ENCODE measurements at places on chromosomes 5 and 9. TPM values are rescaled to one million over a fixed set of nuclear protein-coding genes. Genes with fewer than 3 reads are reported as not detected.

DNA sequence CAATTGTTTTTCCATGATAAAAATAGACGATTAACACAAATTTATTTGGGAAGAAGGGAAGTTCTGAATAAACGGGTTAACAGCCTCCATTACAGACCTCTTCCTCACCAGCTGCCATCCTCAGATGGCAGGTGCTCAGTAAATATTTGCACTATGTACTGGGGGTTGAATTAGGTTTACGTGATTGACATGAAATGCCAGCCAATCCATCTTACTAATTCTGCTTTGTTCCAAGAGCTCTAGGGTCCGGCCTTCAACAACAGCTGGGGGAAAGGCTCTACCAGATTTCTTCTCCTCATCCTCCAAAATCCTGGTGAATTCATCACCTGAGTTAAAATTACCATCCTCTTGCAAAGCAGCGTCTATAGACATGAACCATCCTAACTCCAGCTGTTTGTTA lies 104.6 kb downstream of the MTX3 start:
- no peaks in the 10 kb centered on the region for H3K4me1 ChIP-seq
- no peak for DNase-seq
- no peaks in the 10 kb centered on the region for H3K36me3 ChIP-seq
- H3K27ac ChIP-seq, result no peak overlapping the region
- no peak overlapping the region for H3K4me3 ChIP-seq

DNA sequence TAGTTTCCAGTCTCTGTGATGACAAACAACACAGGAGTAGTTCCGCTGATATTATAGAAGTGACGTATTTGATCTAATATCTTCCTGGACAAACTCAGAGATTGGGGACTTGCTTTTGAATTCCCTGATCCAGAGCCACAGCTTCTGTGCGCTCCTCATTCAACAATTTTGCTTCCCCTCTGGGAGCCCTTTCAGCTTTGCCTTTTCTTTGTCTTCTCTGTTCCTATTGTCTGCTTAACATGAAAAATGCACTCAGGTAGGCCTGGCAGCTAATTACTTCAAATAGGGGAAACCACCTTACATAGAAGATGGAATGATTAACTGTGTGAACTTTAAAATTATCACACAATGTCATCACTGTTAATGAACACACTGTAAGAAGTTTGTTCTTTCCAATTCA lies 192.9 kb downstream of the EPB41L4A start:
- no peak overlapping the region for H3K27ac ChIP-seq
- H3K36me3 ChIP-seq, result no peaks in the 10 kb centered on the region
- no peak overlapping the region for H3K4me3 ChIP-seq

DNA sequence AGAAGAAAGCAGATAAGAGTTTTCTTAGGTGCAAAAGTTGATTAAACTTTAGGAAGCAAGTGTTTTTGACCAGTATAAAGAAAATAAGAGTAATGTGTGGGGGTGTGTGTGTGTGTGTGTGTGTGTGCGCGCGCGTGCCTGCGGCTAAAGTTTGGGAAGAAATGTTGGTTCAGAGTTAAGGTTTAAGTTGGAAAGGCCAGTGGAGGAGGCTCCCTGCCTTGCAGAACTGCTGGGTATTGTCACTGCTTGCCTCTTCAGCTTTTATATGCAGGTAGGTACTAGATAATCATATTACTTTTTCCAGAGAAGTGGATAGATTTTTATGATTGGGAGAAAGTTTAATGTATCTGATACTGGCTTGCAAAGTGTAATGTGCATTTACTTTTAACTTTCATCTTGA lies 2.0 kb downstream of the PIK3R1 start:
- H3K36me3 ChIP-seq, result no peaks in the 10 kb centered on the region
- peak overlapping the region; percentile 90 for H3K4me3 ChIP-seq
- peaks cover 26% of the 10 kb centered on the region for H3K4me1 ChIP-seq
- no peaks in the 10 kb centered on the region for H3K27me3 ChIP-seq
- H3K27ac ChIP-seq, result no peak overlapping the region
- DNase-seq, result no peak

Gene IRGM
- total RNA-seq, result not detected

Gene AP3B1
- 52.7 TPM for total RNA-seq

DNA sequence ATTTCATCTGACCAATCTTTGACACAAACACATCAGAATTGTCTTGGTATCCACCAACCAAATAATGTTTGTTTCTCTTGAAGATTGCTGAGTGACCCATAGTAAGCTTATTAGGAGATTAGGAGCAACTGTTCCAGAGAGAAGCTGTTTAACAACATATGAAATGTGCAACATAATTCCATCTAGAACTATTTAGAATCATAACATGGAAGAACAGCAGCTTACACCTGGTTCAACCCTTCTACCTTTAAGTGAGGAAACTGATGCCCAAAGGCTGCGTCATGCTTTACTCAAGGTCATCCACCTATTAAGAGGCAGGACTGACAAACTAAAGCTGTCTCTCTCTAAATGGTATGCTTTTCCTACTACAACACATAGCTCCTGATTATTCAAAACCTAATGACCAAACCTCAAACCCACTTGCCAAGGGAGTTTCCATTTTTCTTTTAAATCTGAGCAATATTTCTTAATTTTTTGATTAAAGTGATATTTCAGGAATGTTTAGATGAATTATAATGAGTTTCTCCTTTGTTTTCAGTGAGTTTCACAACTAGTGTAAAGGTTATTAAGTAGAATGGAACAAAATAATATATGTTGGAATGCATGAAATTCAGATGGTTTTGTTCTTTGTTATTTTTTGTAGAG lies 545.9 kb downstream of the RAB3C start:
- H3K4me1 ChIP-seq, result peaks cover 54% of the 10 kb centered on the region
- H3K4me3 ChIP-seq, result no peak overlapping the region
- DNase-seq, result no peak
- no peaks in the 10 kb centered on the region for H3K27me3 ChIP-seq

GRCh38 chr5:160556846-160557245 lies 135.2 kb downstream of the PTTG1 start:
- no peak overlapping the region for H3K4me3 ChIP-seq
- no peak for DNase-seq

Gene PCDHA12
- 10.7 TPM for total RNA-seq

DNA sequence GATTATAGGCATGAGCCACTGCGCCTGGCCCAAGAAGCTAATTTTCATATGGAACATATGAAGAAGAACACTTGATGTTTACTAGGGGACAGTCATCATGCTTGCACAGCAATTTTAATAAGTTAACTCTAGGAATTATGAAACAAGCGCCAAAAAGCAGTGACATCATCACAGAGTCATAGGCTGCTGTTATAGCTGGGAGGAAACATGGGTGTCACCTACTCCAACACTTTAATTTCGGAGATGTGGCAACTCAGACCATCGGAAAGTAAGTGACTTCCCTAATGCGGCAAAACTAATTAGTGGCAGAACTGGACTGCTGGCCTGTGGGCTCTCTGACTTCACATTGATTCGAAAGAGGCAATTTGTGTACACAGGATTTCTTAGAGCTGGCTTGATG lies 38.1 kb upstream of the EQTN start:
- no peaks in the 10 kb centered on the region for H3K27me3 ChIP-seq
- no peak overlapping the region for H3K4me3 ChIP-seq
- no peaks in the 10 kb centered on the region for H3K4me1 ChIP-seq
- no peaks in the 10 kb centered on the region for H3K36me3 ChIP-seq

GRCh38 chr9:85960688-85961093 lies 19.7 kb downstream of the NAA35 start:
- peak overlapping the region; percentile 13 for H3K27ac ChIP-seq
- peak; percentile 76 for DNase-seq
- H3K4me1 ChIP-seq, result peaks cover 19% of the 10 kb centered on the region

DNA sequence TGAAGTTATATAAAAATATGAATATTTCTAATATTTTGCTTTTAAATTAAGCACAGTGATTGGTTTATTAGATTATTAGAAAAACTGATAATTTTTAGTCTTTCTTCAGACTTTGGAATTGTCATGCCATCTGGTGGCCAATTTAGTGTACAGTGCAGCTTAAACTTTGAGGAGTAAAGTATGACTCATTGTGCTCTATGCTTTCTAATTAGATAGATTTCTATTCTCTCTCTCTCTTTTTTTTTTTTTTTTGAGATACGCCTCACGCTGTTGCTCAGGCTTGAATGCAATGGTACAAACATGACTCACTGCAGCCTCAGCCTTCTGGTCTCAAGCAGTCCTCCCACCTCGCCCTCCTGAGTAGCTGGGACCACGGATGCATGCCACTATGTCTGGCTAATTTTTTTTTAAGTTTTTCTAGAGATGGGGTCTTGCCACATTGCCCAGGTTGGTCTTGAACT lies 42.1 kb upstream of the GPR21 start:
- no peak overlapping the region for H3K27ac ChIP-seq
- no peak overlapping the region for H3K4me3 ChIP-seq
- peak; percentile 83 for DNase-seq
- H3K27me3 ChIP-seq, result no peaks in the 10 kb centered on the region

DNA sequence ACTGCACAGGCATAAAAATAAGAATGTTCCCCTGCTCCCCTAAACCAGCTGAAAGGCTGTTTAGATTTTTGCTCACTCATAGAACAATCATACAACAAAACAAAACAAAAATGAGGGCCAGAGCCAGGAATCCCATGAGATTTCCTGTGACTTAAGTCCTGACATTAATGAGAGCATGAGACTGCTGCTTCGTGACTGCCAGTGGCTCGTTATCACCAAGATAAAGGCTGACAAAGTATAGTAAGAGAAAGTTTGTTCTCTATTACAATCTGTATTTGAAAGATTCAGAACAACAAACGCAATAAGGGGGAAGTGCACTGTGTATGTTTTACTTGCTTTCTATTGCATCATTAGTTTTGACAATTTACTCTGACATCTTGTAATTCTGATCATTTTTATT lies 837.1 kb upstream of the C9orf72 start:
- peak; percentile 11 for DNase-seq
- H3K27ac ChIP-seq, result no peak overlapping the region

DNA sequence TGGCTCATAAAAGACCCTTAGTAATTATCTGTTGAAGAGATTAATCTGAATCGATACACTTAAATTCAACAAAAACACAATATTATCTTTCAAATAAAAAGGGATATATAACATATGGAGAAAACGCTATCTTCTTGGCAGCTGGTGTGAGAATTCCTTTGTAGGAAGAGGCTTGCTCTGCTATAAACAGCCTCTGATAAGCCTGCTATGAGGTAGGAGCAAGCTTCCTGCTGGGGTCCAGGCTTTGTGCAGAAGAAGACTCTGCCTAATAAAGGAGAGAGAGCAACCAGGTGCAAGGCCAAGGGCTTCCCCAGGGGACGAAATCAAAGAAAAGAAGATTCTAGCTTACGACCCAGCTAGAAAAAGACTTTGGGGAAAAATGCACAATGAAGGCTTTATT lies 43.3 kb upstream of the SSBP2 start:
- H3K27ac ChIP-seq, result no peak overlapping the region
- DNase-seq, result no peak
- no peaks in the 10 kb centered on the region for H3K36me3 ChIP-seq
- peaks cover 5% of the 10 kb centered on the region for H3K4me1 ChIP-seq
- H3K4me3 ChIP-seq, result no peak overlapping the region
- no peaks in the 10 kb centered on the region for H3K27me3 ChIP-seq

- H3K36me3 ChIP-seq, result no peaks in the 10 kb centered on the region
- no peak for DNase-seq
- no peaks in the 10 kb centered on the region for H3K4me1 ChIP-seq
- H3K27ac ChIP-seq, result no peak overlapping the region
- peaks cover 2% of the 10 kb centered on the region for H3K27me3 ChIP-seq
- no peak overlapping the region for H3K4me3 ChIP-seq
Measured at GRCh38 chr9:17669206-17669605, 90.3 kb downstream of the SH3GL2 start.

- no peak overlapping the region for H3K27ac ChIP-seq
- H3K36me3 ChIP-seq, result no peaks in the 10 kb centered on the region
- DNase-seq, result no peak
- H3K4me3 ChIP-seq, result no peak overlapping the region
- no peaks in the 10 kb centered on the region for H3K27me3 ChIP-seq
- H3K4me1 ChIP-seq, result peaks cover 24% of the 10 kb centered on the region
Measured at GRCh38 chr9:95488954-95489353, 27.8 kb downstream of the PTCH1 start.

GRCh38 chr5:96868603-96869371 lies 7.5 kb upstream of the ERAP2 start:
- H3K4me3 ChIP-seq, result no peak overlapping the region
- no peak overlapping the region for H3K27ac ChIP-seq
- DNase-seq, result peak; percentile 77
- peaks cover 3% of the 10 kb centered on the region for H3K4me1 ChIP-seq
- H3K27me3 ChIP-seq, result no peaks in the 10 kb centered on the region
- H3K36me3 ChIP-seq, result no peaks in the 10 kb centered on the region

Gene DMRT2
- not detected for total RNA-seq

- DNase-seq, result peak; percentile 54
- no peak overlapping the region for H3K27ac ChIP-seq
- H3K36me3 ChIP-seq, result no peaks in the 10 kb centered on the region
Measured at GRCh38 chr9:134283111-134283515, 43.1 kb upstream of the RXRA start.

Gene C1QTNF3
- 1.6 TPM for total RNA-seq

GRCh38 chr5:72606525-72606924 lies 99.3 kb upstream of the ZNF366 start:
- no peaks in the 10 kb centered on the region for H3K36me3 ChIP-seq
- no peak overlapping the region for H3K27ac ChIP-seq
- H3K4me3 ChIP-seq, result no peak overlapping the region
- no peaks in the 10 kb centered on the region for H3K4me1 ChIP-seq

Gene PAPPA
- total RNA-seq, result 47.4 TPM

DNA sequence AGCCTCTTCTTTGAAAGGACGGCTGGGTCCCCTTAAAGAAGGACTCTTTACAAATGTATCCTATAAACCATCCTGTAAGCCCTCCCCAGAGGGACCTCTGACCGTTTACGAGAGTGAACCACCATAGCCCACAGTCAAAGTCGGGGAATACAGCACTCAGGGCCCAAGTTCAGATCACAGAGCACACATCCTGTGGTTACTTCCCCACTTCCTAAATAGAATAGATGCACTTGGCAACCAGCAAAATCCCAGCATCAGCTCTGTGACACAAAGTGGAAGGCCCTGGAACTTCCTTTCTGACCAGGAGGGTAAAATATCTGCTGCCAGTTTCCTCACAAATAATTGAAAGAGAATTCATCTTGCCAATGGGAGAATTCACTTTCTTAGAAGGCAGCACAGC lies 6.9 kb upstream of the IGFBPL1 start:
- no peak for DNase-seq
- H3K36me3 ChIP-seq, result no peaks in the 10 kb centered on the region
- H3K4me3 ChIP-seq, result no peak overlapping the region

DNA sequence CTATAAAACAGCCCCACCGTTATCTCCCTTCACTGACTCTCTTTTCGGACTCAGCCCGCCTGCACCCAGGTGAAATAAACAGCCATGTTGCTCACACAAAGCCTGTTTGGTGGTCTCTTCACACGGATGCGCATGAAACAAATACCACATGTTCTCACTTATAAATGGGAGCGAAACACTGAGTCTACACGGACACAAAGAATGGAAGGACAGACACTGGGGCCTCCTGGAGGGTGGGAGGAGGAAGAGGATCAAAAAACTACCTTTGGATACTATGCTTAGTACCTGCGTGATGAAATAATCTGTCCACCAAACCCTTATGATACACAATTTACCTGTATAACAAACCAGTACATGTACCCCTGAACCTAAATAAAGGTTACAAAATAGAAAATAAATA lies 98.6 kb downstream of the ICE1 start:
- H3K27me3 ChIP-seq, result peaks cover 4% of the 10 kb centered on the region
- H3K36me3 ChIP-seq, result no peaks in the 10 kb centered on the region
- no peak overlapping the region for H3K27ac ChIP-seq
- DNase-seq, result no peak
- H3K4me1 ChIP-seq, result no peaks in the 10 kb centered on the region
- H3K4me3 ChIP-seq, result no peak overlapping the region
